ENCODE measurements at places on chromosomes 7 and 10.

DNA sequence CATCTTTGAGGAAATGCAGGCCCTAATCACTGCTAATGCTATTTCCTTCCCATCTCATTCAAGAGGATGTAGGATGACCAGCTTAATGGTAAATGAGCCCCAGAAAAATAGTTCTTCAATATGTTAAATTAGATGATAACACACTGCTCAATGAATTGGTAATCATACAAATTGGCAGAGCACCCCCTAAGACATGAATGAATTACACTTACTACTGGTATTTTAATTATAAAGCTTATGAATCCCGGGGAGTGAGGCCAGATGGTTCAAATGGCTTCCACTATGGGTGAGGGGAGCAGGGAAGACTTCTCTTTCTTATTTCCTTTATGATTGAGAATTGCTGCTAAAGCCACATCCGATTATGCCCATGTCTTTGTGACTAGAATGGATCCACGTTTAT is 159.2 kb upstream of the TARP start:
- no peak for DNase-seq

GRCh38 chr10:71059054-71059818 is 153.1 kb upstream of the UNC5B start:
- no peak for DNase-seq

DNA sequence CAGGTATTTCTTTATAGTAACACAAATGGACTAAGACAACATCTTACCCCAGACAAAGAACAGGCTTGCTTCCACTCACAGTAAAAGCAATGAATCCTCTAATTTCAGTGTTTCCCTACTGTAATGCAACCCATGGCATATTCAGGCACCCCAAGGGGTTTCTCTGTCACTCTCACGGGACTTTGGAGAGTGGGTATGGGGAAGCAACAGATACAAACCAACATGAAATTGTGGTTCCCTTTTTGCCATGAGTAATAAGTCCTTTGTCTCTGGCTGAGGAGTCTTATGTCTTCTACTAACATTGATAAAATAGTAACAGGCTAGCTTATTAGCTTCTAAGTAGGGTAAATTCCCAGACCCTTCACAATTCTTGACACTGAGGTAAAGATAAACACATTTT is 51.4 kb upstream of the AOAH start:
- DNase-seq = peak; percentile 20

- DNase-seq = no peak
These were observed 41.4 kb upstream of the ANLN start for GRCh38 chr7:36348256-36348655.
